Activated naive CD4-positive, alpha-beta T cell treated with anti-CD3 and anti-CD28 coated beads for 36 hours (primary cell): ENCODE measurements at places on chromosomes 13 and 19. TPM values are rescaled to one million over a fixed set of nuclear protein-coding genes. Genes with fewer than 3 reads are reported as not detected.
A peak's percentile ranks its signal among the peaks of the same experiment; 100 is the strongest.

GRCh38 chr13:61391426-61391825 is 24.2 kb downstream of the PCDH20 start:
- no peak for DNase-seq
- H3K27ac ChIP-seq = no peak overlapping the region
- no peak overlapping the region for H3K4me3 ChIP-seq

GRCh38 chr19:37855098-37855497 is 51.3 kb downstream of the WDR87 start:
- no peaks in the 10 kb centered on the region for H3K4me1 ChIP-seq
- no peak overlapping the region for H3K4me3 ChIP-seq
- peaks cover 2% of the 10 kb centered on the region for H3K36me3 ChIP-seq
- DNase-seq = peak; percentile 14

DNA sequence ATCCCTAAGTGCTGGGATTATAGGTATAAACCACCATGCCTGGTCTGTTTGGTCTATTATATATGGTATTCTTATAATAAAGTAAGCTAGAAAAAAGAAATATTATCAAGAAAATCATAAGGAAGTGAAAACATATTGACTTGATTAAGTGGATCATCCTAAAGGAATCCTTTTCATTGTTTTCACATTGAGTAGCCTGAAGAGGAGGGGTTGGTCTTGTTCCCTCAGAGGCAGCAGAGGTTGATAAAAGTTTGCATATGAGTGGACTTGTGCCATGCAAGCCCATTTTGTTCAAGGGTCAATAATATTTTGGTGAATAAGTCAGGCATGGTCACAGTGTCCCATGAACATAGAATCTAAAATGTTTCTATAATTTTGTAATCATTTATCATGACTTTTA is 52.7 kb downstream of the ZNF627 start:
- H3K27ac ChIP-seq = no peak overlapping the region
- peaks cover 17% of the 10 kb centered on the region for H3K36me3 ChIP-seq
- no peaks in the 10 kb centered on the region for H3K27me3 ChIP-seq

- H3K27me3 ChIP-seq = no peaks in the 10 kb centered on the region
- H3K4me3 ChIP-seq = no peak overlapping the region
- no peak for DNase-seq
- no peak overlapping the region for H3K27ac ChIP-seq
- H3K36me3 ChIP-seq = no peaks in the 10 kb centered on the region
- no peaks in the 10 kb centered on the region for H3K4me1 ChIP-seq
These were observed 121.1 kb upstream of the SPRY2 start for GRCh38 chr13:80462037-80462436.

DNA sequence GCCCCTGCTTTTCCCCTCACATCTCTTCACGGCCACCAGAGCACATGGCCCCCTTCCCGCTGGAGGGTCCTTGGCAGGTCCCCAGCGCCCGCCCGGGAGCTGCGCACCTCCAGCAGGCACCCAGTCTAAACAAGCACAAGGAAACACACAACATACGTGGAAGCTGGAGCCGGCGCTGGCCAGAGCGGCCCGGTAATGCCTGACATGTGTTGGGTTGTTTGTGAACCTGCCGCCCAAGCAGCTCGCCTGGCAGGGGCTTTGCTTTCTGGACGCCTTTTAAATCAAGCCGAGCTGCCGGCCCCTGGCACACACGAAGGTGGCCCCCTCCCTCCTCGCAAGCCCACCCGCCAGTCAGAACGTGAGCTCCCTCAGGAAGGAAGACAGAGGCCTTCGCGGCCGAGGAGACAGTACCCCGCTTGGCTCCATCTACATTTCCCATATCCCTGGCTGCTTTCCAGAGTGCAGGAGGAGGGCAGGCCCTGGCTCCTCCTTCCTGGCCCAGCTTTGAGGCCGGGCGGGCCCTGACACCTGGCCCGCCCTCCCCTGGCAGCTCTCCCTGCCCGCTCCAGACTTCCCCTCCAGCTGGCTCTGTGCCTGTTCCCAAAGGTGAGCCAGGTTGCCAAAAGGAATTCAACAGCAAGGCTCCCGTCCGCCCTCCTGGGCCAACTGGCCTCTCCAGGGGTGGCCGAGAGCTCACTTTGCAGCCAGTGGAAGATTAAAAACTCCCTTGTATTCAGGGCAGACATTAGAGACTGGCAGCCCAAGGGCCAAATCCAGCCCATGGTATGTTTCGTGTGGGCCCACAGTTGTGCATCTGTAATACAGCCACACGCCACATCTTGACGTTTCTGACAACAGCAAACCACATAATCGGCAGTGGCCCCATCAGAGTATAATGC is 28.7 kb downstream of the COMP start:
- H3K27me3 ChIP-seq = no peaks in the 10 kb centered on the region
- H3K27ac ChIP-seq = no peak overlapping the region
- H3K4me1 ChIP-seq = no peaks in the 10 kb centered on the region
- no peak for DNase-seq

GRCh38 chr19:49976496-49976895 is 15.5 kb upstream of the SIGLEC11 start:
- no peaks in the 10 kb centered on the region for H3K36me3 ChIP-seq
- no peak overlapping the region for H3K27ac ChIP-seq
- H3K4me1 ChIP-seq = no peaks in the 10 kb centered on the region
- no peak for DNase-seq
- no peaks in the 10 kb centered on the region for H3K27me3 ChIP-seq
- no peak overlapping the region for H3K4me3 ChIP-seq

DNA sequence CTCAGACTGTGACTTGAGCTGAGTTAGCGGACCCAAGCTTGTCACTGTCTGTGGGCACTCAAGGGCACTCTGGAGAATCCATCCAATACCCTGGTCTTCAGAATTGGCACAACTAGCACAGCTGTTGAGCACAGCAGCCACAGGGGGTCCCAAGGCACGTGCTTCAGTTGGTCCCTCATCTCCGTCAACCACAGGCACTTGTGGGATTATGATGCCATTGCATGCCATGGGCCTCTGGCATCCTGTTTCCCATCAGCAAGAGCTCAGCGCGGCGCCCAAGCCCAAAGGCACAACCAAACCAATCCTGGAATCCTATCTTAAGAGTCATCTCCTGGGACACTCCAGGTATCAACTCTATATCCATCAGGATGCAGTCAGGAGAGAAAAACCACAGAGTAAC is 3.7 kb upstream of the B3GNT8 start:
- H3K27me3 ChIP-seq = no peaks in the 10 kb centered on the region
- H3K36me3 ChIP-seq = peaks cover 8% of the 10 kb centered on the region
- peaks cover 22% of the 10 kb centered on the region for H3K4me1 ChIP-seq
- no peak overlapping the region for H3K27ac ChIP-seq

DNA sequence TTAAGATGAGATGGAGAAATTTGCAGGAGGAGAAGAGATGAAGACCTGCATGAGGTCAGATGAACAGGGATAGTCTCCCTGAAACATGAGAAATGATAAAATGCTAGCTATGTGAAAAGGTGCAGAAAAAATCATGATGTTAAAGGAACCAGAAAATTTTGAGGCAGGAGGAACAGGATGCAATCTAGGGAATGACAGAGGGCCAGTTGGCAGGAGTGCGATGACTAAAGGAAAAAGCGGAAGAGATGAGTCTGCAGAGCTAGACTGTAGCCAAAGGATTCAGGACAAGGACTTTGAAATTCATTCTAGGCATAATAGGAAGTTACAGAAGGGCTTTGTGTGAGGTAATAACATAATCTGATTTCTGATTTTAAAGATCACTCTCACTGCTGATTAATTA is 77.9 kb downstream of the TRPC4 start:
- no peak overlapping the region for H3K4me3 ChIP-seq
- H3K27me3 ChIP-seq = no peaks in the 10 kb centered on the region
- H3K36me3 ChIP-seq = no peaks in the 10 kb centered on the region
- H3K4me1 ChIP-seq = no peaks in the 10 kb centered on the region
- no peak overlapping the region for H3K27ac ChIP-seq
- DNase-seq = no peak

DNA sequence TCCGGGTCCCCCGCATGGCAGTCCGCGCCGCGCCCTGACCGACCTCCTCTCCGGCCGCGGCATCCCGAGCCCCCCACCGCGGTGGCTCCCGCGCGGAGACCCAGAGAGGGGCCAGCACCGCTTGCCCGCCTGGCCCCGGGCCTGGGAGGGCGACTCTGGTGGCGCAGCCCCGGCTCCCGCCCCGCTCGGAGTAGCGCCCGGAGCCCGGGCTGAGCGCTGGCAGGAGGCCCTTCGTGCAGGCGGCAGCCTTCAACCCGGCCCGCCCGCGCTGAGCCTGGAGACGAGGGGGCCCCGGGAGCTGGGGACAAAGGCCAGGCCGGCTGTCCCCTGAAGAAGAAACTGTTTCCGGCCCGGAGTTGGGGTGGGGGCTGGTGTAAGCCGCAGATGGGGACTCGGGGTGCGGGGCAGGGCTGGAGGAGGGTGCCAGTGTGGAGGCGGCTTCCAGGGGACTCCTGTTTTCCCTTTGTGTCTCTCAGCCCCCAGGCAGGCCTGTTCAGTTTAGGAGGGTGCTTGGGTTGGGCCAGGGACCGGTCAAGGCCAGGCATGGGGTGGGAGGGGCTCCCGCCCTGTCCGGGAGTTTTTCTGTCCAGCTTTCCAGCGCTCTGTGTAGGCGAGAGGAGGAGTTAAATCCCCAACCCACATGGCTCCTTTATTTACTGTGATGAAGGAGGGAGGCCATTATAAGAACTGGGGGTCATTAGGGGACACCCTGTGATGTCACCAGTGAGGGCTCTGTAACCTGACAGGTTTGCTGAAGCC is 935 bp downstream of the LRP3 start:
- no peak overlapping the region for H3K27ac ChIP-seq
- no peak for DNase-seq
- H3K36me3 ChIP-seq = no peaks in the 10 kb centered on the region
- H3K4me3 ChIP-seq = peak overlapping the region; percentile 27

DNA sequence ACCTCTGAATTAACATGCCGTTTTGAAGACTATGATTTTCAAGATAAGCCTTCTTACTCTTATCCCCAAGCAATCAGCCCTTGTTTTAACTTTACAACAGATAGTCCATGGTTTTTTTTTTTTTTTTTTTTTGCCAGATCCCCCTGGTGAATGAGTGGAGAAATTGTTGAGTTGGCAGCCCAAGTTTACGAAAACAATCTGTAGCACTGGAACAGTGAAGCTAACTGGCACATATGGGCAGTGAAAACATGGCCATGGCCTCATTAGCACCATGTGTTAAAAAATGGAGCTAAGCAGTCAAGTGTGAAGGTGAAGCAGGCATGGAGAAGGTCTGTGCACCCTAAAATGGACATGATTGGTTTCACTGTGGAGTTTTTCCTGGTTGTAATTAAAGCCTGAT is 812.1 kb upstream of the MIR17HG start:
- no peak overlapping the region for H3K27ac ChIP-seq
- H3K36me3 ChIP-seq = no peaks in the 10 kb centered on the region
- no peaks in the 10 kb centered on the region for H3K27me3 ChIP-seq
- H3K4me1 ChIP-seq = no peaks in the 10 kb centered on the region

DNA sequence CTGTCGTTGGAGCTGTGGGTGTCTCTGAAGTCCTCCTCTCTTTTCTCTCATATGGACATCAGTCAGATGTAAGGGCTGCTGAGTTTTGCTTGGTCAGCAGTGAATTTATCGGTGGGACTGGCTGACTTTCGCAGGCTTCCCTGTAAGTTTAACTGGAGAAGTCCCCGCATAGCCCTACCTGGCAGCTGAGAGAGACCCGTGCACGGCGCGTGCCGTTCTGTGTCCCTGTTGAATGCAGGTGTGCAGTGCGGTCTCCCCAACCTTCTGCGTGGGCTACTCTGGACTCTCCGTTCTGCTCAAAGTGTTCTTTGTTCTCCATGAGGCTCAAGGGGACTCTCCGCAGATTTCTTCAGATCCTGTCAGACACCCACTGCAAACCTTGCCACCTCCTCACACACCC is 252.9 kb downstream of the COL4A1 start:
- H3K4me3 ChIP-seq = no peak overlapping the region
- H3K4me1 ChIP-seq = no peaks in the 10 kb centered on the region
- H3K27me3 ChIP-seq = peaks cover 8% of the 10 kb centered on the region
- H3K27ac ChIP-seq = no peak overlapping the region
- DNase-seq = no peak
- no peaks in the 10 kb centered on the region for H3K36me3 ChIP-seq

Gene PNMA8C
- total RNA-seq = not detected

Gene SLITRK5
- not detected for total RNA-seq

Gene KCNN4
- 73.7 TPM for total RNA-seq

Gene TEX29
- 0.81 TPM for total RNA-seq

Gene AKAP11
- 25.0 TPM for total RNA-seq
